ENCODE measurements at places on chromosomes 1 and 21.

DNA sequence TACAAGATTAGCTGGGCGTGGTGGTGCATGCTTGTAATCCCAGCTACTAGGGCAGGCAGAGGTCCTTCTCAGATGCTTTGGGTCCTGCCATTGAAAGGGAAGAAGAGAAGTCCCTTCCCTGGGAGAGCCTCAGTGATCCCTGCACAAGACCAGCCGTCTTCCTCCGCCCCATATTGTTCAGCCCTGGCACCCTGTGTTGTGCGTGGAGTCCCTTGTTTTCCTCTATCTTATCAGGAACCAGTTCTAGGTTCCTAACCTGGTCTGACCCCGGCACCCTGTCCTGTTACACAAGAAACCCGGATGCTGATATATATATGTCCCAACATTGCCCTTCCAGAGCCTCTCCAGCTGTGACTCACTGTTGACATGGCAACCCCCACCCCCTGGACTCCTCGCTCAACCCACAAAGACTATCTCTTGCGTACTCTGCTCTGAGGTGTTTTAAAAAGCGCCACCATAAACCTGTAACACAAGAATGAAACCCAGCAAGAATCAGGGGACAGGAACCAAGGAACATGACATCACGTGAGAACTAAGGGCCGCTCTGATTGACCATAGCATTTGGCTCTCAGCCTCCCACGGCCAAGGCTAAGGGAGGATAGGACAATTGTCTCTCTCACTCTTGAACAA lies 4.8 kb downstream of the MX2 start:
- peak; percentile 87 for DNase-seq

- no peak for DNase-seq
Observed at GRCh38 chr1:204651843-204652421, 33.6 kb downstream of the LRRN2 start.

DNA sequence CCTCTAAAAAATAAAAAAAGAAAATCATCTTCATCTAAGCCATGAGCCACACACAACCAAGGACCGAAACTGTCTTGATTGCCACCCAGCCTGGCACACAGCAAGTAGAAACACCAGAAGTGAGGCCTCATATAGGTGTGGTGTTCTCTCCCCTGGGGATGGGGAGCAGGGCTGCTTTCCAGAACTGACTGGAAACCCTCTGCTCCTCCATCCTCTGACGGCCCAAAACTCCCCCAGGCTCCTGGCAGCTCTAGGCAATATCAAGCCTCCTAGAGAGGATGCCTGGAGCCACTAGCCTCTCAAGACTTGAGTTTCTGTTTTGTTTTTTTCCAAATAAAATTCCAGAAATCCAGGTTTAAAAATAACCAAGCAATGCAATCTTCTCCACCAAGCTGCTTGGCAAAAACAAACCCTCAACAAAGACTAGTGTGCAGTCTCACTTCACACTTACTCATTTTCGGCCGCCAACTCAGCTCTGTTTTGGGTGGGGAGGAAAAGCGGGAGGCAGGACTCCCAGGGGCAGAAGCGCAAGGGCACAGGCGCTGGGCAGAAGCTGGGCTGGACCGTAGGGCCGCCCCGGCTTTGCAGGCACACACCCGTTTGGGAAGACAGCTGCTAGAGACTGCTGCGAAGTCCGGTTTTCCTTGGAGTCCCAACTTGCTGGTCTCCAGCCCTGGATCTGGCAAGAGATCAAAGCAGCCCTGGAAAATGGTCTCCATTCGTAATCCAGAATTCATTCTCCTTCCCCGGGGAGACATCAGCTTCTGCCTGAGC lies 78.2 kb upstream of the CAPZB start:
- peak; percentile 27 for DNase-seq

GRCh38 chr1:59266927-59267293 lies 30.0 kb upstream of the FGGY start:
- DNase-seq = no peak

DNA sequence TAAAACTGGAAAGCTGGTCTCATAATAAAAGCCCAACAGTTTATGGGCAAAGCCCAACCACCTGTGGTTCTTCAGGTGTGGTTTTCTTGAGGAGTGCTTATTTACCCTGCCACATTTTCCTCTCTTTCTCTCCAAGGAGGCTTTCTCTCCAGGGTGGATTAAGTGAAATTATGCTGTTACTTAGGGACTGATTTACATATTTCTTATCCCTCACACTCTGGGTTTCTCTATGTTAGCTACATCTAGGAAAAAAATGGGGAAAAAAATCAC lies 4.8 kb downstream of the TBX19 start:
- peak; percentile 62 for DNase-seq

- peak; percentile 25 for DNase-seq
Observed at GRCh38 chr1:182484531-182485257, 34.7 kb downstream of the RGSL1 start.

All from stomach (tissue), 19 donors.